Fibroblast of the aortic adventitia (primary cell): ENCODE measurements at places on chromosomes 3 and 15.

GRCh38 chr15:86300390-86301125 is 220.9 kb downstream of the AGBL1 start:
- DNase-seq: no peak

DNA sequence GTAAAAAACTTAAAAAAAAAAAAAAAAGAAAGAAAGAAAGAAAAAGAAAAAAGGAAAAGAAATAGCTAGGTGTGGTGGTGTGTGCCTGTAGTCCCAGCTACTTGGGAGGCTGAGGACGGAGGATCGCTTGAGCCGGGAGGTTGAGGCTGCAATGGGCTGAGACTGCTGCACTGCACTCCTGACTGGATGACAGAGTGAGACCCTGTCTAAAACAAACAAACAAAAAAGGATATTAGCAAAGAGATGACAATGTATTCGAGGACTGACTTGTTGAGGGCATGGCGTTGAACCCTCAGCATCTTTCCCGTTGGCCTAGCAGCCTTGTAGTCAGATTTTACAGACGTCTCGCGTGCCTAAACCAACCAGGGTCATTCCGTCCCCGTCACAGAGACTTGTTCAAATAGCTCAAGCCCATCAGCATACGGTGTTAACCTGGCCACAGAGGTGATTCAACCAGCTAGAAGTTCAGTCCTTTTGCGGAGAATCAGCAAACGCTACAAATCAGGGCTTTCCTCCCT is 528 bp upstream of the NIT2 start:
- no peak for DNase-seq

DNA sequence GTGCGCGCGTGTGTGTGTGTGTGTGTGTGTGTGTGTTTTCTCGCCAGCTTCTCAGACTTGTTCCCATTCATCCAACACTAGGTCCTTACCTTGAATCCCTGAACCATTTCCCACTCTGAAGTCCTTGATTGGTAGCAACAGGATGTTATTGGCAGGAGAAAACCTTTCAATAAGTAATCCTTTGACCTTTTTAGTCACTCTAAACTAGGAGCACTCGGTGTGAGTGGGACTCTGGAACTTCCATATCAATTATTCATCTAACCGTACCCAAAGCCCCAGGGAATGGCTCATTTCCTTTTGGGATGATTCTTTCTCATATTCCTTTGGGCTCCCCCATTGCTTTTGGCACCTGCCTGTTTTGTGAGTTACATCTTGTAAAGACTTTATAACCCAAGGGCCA is 140.2 kb upstream of the SPRED1 start:
- no peak for DNase-seq

- peak; percentile 22 for DNase-seq
These were observed 1.3 kb downstream of the GOLGA8A start for GRCh38 chr15:34436126-34436955.

GRCh38 chr3:25661694-25662437 is 2.8 kb downstream of the TOP2B start:
- peak; percentile 9 for DNase-seq

GRCh38 chr15:71231758-71232157 is 116.5 kb downstream of the THSD4 start:
- peak; percentile 65 for DNase-seq

DNA sequence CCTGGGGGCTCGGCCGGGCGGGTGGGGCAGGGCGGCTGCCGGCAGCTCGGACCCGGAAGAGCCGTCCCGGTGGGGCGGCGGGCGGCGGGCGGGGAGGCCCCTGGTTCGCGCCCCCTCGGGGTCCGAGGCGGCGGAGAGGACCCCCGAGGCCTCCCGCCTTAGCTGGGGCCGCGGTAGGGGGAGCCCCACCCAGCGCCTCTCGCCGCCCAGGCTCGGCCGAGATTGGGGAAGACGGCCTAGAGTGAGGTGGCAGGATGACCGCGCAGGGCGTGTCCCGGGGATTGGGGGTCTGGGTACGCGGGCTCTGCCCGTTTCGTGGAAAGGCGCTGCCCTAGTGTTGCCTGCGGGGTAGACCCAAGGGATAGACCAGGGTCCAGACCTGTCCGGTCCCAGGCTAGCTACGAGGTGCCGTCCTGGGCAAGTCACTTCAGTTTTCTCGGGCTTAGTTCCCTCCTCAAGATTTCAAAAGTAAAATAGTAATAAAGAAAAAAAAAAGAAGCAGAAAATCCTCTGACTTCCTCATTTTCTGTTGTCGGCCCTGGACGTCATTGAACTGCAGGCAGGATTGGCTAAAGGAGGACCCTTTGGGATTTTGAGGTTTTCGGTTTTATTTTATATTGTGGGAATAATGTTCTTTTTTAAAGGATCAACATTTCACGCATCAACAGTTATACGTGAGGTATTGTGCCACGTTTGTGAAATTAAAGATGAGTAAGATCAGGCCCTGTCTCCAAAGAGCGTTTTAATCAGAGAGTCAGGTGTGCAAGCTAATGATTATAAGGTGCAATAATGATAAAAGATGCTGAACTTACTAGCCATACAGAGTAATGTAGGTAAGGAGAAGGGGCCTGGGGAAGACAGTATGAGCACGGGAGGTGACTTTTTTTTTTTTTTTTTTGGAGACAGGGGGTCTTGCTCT is 679 bp downstream of the IQGAP1 start:
- DNase-seq: peak; percentile 51

DNA sequence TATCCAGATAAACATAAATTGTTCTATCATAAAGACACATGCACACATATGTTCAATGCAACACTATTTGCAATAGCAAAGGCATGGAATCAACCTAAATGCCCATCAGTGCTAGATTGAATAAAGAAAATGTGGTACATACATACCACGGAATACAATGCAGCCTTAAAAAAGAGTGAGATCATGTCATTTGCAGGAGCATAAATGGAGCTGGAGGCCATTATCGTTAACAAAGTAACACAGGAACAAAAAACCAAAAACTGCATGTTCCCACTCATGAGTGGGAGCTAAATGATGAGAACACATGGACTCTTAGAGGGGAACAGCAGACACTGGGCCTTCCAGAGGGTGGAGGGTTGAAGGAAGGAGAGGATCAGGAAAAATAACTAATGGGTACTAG is 79.2 kb downstream of the SH3GL3 start:
- DNase-seq: no peak

DNA sequence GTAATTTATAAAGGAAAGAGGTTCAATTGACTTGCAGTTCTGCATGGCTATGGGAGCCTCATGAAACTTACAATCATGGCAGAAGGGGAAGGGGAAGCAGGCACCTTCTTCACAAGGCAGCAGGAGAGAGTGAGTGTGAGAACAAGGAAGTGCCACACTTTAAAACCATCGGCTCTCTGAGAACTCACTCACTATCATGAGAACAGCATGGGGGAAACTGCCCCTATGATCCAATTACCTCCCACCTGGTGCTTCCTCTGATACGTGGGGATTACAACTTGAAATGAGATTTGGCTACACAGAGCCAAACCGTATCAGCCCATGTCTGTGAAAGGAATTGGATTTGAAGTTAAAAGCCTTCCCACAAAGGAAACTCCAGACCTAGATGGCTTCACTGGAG is 39.1 kb downstream of the TKT start:
- no peak for DNase-seq

GRCh38 chr3:89957451-89957850 is 850.0 kb downstream of the EPHA3 start:
- DNase-seq: peak; percentile 5

DNA sequence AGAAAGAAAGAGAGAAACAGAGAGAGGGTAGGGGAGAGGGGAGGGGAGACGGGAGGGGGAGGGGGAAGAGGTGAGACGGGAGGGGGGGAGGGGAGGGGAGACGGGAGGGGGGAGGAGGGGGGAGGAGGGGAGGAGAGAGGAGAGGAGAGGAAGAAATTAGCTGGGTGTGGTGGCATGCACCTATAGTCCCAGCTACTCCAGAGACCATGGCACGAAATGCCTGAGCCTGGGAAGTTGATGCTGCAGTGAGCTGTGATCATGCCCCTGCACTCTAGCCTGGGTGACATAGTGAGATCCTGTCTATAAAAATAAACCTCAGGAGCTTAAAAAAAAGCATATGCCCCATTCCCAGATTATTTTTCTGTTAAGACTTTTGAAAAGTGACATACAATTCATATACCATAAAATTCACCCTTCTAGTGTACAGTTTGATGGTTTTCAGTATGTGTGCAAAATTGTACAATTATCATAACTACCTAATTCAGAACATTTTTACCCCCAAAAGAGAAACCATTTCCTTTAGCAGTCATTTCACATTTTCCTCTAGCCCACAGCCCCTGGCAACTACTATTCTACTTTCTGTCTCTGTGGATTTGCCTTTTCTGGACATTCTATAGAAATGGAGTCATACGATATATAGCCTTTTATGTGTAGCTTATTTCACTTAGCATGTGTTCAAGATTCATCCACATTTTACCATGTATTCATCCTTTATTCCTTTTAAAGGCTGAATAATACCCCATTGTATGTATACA is 699.6 kb downstream of the FHIT start:
- no peak for DNase-seq

GRCh38 chr15:68551296-68551635 is 27.5 kb upstream of the CORO2B start:
- DNase-seq: no peak

- no peak for DNase-seq
These were observed 298.1 kb upstream of the IGF1R start for GRCh38 chr15:98350276-98350675.

DNA sequence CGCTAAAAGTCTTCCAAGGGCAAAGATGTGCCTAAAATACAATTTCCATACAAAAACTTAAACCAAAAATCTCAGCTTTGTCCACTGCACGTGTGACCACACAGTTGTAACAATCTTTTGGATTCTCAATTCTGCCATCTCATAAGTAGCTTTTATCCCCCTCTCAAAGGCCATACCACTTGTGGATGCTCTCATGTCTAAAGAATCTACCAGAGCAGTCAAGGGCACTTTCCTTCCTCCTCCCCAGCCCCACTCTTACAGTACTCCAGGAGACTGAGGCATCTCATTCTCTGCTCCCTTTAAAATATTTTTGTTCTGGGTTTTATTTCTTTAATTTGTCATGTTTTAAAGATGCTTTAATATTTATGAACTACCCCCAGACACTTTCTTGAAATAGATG is 102.3 kb upstream of the PFN2 start:
- DNase-seq: no peak

- DNase-seq: peak; percentile 89
These were observed 60.1 kb downstream of the PCOLCE2 start for GRCh38 chr3:142828703-142829305.

- no peak for DNase-seq
These were observed 221.4 kb downstream of the FAM43A start for GRCh38 chr3:194906970-194907629.

DNA sequence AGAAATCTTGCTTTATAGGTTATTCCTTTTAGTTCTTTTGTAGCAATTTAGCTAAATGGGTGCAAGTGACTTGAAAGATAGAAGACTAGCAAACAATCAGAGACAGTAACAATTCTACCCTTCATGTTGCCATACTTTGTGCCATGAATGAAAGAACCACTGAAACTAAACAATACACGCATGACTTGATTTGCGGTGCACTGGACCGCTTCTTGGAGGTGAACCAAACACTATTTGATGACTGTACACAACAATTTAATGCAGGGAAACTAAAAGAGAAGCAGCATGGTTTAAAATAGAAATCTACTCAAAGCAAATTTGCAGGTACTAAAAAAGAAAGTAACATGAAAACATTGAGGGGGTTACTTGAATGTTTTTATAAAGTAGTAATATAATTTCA is 331.0 kb upstream of the RARB start:
- no peak for DNase-seq

DNA sequence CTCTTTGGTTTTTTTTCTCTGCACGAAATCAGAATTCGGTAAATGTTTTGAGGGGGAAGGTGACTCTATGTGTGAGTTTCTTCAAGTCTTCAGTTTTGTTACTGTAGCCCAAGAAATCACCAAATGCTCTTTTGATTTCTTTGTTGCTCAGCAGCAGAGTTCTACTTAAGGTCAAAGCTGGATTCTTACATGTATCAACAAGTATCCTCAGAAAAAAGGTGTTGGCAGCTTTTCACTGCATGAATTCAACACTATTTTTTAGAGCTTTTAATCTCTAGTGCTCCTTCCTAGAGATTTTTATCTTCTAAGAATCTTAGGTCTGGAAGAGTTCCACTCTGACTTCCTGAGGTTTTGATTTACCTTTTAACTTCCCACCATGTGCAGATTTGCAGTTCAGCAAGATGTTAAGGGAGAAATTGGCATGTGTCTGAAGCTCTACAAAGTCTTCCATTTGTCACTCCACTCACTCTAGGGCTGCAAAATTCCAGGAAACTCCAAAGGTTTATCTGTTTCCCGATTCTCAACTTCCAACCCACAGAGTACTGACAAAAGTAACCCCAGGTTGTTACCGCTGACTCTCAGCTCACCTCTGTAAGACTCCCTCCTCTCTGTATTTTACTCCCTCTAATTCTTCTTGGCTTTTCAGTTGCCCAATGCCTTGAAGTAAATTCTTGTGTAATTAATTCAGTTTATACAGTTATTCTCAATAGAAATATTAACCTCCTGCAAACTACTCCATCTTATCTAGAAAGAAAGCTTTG is 13.3 kb upstream of the CD200 start:
- DNase-seq: peak; percentile 18

DNA sequence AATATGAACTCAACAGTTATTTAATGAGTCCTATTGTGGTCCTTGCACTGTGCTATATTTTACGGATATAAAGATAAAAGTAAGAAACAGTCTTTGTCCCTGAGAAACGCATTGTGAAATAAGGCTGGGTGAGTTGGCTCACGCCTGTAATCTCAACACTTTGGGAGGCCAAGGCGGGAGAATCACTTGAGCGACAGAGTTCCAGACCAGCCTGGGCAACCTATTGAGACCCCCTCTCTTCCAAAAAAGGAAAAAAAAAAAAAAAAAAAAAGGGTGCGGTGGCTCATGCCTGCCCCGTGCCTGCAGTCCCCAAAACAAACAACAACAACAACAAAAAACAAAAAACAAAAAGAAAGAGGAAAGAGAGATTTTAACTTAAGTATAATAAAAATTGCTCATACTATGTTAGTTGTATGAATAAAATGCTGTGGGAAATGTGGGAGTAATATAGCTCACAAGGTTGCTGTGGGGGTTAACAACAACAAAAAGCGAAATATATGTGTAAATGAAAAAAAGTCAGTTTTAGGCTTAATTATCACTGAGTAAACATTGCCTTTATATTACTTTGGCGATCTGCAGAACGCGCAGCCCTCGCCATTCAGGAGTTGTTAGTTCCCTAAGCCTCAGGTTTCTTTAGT is 461 bp upstream of the FNDC3B start:
- DNase-seq: peak; percentile 70

DNA sequence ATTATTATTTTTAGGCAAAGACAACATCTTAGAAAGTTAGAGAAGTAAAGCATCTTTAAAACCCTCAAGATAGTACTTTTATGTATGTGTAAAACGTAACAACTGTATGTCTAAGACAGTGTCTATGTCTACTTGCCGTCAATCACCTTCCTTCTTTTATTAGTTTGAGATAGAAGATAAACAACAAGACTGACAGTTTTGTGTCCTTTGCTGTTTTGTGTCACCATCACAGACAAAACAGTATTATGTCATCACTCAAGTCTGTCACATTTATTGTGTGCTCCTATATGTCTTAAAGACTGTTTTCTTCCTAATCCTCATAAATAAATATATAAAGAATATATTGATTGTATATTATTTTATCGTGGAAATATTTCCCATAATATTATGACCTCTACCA is 908.3 kb downstream of the CADM2 start:
- no peak for DNase-seq
